ENCODE measurements at places on chromosomes 11 and 22. TPM values are rescaled to one million over a fixed set of nuclear protein-coding genes. Genes with fewer than 3 reads are reported as not detected.

Gene BIRC3
- total RNA-seq, result 1.5 TPM

Gene SIAE
- total RNA-seq, result 7.5 TPM

Gene CAVIN3
- 388 TPM for total RNA-seq

Gene OR5A1
- not detected for total RNA-seq

DNA sequence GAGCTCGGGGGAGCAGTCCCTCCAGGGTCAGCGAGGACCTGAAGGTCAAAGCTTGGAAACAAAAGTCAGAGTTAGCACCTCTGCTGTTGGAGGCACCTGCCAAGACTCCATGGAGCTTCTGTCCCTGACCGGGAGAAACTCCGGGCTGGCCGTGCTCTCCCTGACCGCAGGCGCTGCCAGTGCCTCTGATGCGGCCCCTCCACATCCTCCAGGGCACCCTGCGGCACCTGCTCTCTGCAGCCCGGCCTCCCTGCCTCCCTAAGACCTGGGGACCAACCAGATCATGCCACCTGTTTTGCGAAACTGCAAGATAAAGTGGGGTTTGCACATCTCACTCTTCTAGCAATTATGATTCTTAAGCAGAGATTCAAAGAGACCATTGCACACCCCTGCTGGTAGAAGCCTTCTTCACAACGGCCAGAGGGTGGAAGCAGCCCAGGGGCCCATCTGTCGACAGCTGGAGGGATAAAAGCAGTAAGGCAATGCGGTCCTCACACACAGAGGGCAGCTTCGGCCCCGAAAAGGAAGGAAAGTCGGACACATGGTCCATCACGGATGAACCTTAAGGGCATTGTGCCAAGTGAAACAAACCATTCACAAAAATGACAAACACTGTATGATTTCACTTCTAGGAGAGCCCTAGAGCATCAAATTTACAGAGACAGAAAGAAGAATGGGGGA, 477.1 kb downstream of the BRD1 start:
- no peaks in the 10 kb centered on the region for H3K4me1 ChIP-seq
- no peak overlapping the region for H3K4me3 ChIP-seq
- no peak overlapping the region for H3K27ac ChIP-seq
- no peaks in the 10 kb centered on the region for H3K36me3 ChIP-seq

DNA sequence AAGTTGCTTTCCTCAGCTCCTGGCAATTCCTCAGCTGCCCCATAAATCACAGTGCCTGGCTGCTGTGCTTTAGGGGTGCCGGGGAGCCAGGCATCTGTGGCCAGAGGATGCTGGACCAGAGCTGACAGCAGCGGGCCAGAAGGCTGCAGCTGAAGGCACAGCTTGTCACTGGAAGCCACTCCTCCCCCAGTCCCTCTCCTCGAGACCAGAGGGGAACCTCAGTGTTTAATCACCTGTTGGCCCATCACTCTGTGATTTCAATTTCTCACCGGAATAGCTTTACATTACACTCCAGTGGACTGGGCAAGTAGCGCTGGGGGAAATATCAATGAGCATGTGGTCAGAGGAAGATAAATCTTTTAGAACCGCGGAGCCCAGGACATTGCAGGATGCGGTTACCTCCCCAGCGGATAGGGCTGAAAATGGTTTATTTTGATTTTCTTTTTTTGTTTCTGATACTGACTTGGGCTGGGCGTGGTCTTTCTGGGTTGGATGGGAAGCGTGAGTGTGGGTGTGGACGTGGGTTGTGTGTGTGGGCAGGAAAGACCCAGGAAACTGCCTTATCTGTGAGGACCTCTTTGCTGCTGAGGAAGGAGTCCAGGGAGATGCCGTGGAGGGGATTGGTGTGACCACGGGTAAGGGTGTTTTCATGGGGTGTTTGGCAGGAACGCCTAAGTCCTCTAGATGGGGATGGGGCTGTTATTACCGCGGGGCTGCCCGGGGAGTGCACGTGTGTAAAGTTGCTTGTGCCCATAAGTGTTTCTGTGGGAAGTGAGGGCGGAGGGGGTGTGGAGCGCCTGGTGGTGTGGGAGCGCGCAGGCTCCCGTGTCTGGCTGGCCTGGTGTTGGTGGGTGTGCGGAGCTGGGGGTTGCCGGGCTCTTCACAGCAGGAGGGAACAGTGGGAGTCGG, 4.0 kb downstream of the DAGLA start:
- no peak overlapping the region for H3K27ac ChIP-seq
- H3K36me3 ChIP-seq, result no peaks in the 10 kb centered on the region
- H3K4me3 ChIP-seq, result no peak overlapping the region
- H3K27me3 ChIP-seq, result no peaks in the 10 kb centered on the region
- no peak for DNase-seq

- H3K27me3 ChIP-seq, result no peaks in the 10 kb centered on the region
- H3K4me1 ChIP-seq, result no peaks in the 10 kb centered on the region
- H3K27ac ChIP-seq, result no peak overlapping the region
- DNase-seq, result no peak
- H3K4me3 ChIP-seq, result no peak overlapping the region
- no peaks in the 10 kb centered on the region for H3K36me3 ChIP-seq
These were observed 14.4 kb upstream of the ST3GAL4 start for GRCh38 chr11:126340960-126341606.

GRCh38 chr11:45974806-45975205, 52.4 kb downstream of the LARGE2 start:
- DNase-seq, result no peak
- H3K4me3 ChIP-seq, result no peak overlapping the region
- no peaks in the 10 kb centered on the region for H3K27me3 ChIP-seq
- H3K27ac ChIP-seq, result no peak overlapping the region
- H3K4me1 ChIP-seq, result no peaks in the 10 kb centered on the region
- H3K36me3 ChIP-seq, result no peaks in the 10 kb centered on the region

GRCh38 chr11:62553080-62553838, 6.7 kb upstream of the AHNAK start:
- peaks cover 28% of the 10 kb centered on the region for H3K4me1 ChIP-seq
- no peaks in the 10 kb centered on the region for H3K36me3 ChIP-seq
- DNase-seq, result peak; percentile 86
- no peaks in the 10 kb centered on the region for H3K27me3 ChIP-seq
- H3K4me3 ChIP-seq, result peak overlapping the region; percentile 6
- peak overlapping the region; percentile 92 for H3K27ac ChIP-seq

- H3K27ac ChIP-seq, result no peak overlapping the region
- no peaks in the 10 kb centered on the region for H3K36me3 ChIP-seq
- H3K4me3 ChIP-seq, result no peak overlapping the region
These were observed 14.2 kb downstream of the BRSK2 start for GRCh38 chr11:1403721-1404460.

DNA sequence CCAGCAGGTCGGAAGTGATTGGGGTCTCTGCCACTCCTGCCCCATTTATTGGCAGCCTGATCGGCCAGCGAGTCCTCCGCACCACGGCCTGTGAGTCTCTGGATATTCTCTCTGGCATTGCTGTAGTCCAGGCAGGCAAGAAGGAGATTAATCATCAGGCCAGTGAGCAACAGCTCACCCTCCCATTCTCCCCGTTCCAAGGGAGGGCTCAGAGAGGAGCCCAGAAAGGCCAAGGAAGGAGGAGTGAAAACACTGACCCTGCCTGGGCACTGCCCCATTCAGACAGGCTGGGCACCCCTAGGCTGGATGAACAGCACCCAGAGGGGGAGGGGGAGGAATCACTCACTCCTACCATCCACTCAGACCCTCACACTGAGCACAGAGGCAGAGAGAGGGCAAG, 3.1 kb downstream of the SAA2 start:
- no peaks in the 10 kb centered on the region for H3K27me3 ChIP-seq
- no peaks in the 10 kb centered on the region for H3K4me1 ChIP-seq
- DNase-seq, result no peak
- no peak overlapping the region for H3K4me3 ChIP-seq
- H3K36me3 ChIP-seq, result no peaks in the 10 kb centered on the region

GRCh38 chr22:39240831-39241793, 3.7 kb downstream of the PDGFB start:
- no peaks in the 10 kb centered on the region for H3K4me1 ChIP-seq
- H3K27me3 ChIP-seq, result no peaks in the 10 kb centered on the region
- H3K4me3 ChIP-seq, result no peak overlapping the region
- H3K27ac ChIP-seq, result peak overlapping the region; percentile 66

All from uterus (tissue), 4 donors.